Stimulated activated CD4-positive, alpha-beta T cell treated with anti-CD3 and anti-CD28 coated beads, Interleukin-1b, Interleukin-23, amount 100 ng/mL, for 4 hours (primary cell): ENCODE measurements at places on chromosomes 2 and 18.

GRCh38 chr2:218320704-218321336, 28.5 kb upstream of the TMBIM1 start:
- no peak for DNase-seq

DNA sequence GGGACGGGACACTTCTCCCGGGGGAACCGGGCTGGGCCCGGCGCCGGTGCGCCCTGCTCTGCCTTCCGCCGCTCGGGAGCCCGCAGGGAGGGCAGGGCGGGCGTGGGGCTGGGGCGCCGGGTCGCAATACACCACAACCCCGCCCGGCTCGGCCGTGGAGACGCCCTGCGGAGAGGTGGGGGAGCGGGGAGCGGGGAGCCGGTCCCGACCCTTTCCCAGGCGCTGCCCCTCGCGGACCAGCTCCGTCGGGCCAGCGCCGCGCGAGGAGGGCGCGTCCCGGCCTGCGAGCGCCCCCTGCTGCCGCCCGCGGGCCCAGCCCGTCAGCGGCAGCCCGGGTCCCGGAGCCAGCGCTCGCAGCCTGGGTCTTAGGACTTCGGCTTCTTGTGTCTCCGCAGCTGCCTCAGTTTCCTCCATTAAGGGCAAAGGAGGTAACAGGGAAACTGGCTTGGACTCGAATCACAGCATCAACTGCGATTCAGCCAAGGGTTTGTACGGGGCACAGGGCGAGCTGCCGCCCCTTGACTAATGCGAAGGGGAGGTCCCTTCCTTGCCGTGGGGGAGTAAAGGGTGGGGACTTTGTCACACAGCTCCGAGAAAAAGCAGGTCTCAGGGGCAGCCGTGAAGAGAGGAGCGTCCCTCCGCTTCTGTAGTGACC, 635 bp upstream of the ADRA2B start:
- DNase-seq = peak; percentile 66

GRCh38 chr2:105177536-105178254, 63.8 kb upstream of the GPR45 start:
- no peak for DNase-seq

DNA sequence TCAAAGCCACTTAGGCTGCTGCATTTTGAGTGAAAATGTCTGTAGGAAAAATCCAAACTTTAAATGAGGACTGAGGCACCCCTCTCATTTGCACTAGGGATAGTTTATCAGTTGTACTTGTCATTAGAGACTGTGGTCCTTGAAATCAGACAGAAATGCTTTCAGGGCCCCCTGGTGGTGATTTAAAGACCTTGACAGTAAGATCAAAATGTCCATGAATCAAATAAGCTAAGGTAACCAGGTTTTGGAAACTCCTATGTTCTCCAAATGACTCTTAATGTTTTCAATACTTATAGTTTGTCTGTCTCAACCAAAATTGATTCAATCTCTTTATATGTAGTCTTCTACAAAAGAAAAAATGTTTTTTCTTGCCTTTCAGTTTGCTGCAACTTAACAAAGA, 28.8 kb upstream of the DDX18 start:
- peak; percentile 10 for DNase-seq

DNA sequence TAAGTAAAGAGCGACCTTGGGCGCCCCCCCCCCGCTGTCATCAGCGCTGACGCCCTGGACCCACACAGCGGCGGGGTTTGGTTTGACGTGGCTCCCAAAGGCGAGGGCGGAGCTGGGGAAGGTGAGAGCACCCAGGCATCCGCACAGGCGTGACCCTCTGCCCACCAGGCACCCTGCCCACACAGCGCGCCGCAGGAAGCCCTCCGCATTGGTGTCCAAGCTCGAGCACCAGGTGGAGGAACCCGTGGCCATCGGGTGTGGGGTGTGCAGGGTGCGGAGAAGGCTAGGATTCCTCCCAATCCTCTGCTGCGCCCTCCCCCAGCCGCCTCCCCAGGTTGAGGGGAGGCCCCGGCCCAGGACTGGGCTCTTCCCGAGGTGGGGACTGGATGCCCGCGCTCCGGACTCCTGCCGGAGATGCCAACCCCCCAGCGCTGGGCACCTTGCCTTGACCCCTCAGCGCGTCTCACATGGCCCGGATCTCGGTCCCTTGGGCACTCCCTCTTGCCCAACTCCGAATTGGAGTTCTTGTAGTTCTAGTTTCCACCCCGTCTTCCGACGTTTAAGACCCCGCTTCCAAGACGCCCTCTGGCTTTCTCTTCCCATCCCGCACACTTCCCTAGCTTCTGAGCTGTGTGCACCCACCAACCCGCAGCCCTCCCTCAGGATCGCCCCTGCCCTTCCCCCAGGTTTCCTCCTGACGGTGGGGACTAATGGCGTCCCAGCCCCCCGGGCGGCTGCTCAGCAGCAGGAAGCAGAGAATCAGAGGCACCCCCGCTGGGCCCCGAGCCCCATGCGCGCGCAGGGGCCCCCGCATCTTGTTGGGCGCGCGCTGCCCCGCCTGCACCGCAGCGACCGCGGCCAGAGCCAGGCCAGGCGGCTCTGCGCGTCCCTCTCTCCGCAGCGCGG, 25.9 kb upstream of the RESP18 start:
- no peak for DNase-seq

DNA sequence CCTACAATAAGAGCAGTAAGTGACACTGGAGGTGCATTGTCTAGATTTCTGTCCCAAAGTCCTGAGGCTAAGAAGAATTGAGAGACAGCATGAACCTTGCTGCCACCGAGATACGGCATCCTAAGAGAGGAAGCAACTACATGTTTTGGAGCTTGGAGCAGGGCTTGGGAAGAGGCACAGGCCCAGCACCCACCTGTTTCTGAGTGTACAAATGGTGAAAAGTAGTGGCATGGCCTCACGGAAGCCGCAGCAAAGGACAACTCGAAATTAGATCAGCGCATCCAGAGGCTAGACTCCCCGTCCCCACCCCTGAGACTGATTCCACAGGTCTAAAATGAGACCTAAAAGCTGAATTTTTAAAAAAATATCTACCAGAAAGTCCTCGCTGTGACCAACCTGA, 127.5 kb downstream of the PTGR3 start:
- no peak for DNase-seq

GRCh38 chr2:36564377-36564930, 33.5 kb downstream of the FEZ2 start:
- no peak for DNase-seq

DNA sequence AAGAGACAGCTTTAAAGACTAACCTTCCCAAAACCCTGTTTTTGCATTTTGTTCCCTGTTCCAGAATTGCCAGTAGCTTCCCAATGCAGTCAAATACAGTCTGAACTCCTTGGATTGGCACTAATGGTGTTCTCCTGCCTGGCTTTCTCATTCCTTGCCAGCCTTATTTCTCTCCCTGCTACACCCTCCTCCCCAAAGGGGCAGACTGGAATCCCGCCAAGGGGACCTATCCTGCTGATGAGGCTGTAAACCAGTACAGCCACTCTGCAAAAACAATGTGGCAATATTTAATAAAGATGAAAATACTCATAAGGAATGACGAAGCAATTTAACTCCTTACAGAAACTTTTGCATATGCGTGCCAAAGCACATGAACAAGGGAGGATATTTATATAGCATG, 4.5 kb upstream of the SLC4A5 start:
- no peak for DNase-seq

GRCh38 chr18:34224423-34225217, at the start of gene NOL4:
NOL4 (minus strand) TSS chr18:34224913; CDS start chr18:34223253, 1,660 bp downstream.
- DNase-seq = no peak

DNA sequence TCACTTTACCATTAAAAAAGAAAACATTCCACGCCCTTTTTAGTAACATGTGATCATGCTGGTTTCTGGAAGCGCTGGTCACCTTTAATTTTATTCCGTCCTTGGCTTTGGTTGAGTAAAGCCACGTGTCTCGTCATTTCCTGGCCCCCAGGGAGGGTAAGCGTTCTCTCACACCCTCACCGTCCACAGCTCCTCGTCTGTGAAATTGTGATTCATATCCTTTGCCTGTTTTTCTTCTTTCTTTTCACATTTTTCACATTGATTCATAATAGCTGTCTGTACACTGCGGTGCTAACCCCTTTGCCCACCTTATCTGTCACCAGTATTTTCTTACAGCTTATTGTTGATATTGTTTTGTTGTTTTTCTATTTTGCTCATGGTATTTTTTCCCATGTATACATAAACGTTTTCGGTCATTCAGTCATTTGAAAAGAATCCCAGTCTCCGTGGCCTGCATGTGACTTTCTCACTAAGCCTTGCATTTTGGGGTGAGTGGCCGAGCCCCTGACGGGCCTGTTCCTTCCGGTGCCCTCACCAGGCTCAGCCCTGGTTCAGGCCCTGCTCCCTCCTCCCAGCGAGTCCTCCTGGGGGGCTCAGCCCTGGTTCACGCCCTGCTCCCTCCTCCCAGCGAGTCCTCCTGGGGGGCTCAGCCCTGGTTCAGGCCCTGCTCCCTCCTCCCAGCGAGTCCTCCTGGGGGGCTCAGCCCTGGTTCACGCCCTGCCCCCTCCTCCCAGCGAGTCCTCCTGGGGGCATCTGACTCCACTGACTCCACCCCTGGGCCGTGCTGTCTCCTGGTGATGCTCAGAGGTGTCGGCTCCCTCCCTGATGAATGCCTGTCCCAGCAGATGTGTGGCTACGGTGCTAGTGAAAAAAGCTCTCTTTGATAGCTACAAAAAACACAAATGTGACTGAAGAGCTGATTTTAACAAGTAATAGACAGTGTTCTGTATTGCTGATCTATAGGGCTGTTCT, 249.7 kb upstream of the PXDN start:
- no peak for DNase-seq

GRCh38 chr2:180516232-180516631, 464.2 kb upstream of the UBE2E3 start:
- DNase-seq = no peak

DNA sequence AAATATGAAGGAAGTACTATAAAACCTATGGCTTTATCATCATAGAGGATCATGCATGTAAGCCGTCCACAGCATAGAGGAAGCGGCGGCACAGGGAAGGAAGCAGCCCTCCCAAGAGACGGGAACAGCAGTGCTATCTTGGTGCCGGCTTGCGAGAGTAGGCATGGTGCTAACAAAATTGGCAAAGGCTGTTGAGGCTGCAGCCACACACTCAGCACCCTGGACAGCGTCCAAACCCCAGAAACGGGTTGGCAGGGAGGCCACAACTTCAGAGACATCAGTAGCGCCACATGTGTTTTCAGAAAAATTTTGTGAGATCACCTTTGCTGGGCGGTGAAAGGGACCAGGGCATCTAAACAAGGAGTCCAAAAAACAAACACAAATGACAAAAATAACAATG, 37.7 kb downstream of the NETO1 start:
- no peak for DNase-seq

- DNase-seq = no peak
These were observed 42.2 kb downstream of the THNSL2 start for GRCh38 chr2:88212251-88212790.

DNA sequence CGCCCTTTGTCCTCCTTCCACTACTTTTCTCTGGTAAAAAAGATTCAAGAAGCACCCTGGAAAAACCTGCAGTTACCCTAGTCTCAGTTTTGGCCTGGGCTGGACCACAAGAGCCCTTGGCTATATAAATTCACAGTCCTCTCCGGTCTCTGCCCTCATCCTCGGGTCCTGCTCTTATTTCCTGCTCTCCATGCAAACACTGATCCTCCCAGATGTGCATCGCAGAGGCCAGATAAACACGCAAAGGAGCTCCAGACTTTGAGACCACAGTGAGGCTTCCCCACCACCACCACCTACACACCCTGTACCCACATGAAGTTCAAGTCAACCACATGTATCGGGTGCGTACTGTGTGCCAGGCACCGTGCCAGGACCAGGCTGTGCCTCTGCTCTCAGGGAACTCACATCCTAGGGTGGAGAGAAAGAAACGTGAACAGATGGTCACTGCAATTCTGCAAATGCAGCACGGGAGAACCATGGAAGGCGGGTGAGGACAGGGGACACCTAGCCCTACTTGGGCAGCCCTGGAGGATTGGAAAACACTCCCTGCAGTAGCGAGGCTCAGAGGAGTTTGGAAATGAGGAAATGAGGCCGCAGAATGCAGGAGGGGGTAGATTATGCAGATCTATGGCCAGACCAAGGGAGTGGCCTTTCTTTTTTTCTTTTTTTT, 7.4 kb downstream of the CTDSP1 start:
- no peak for DNase-seq

GRCh38 chr18:6493194-6493593, 78.5 kb upstream of the L3MBTL4 start:
- DNase-seq = no peak

- peak; percentile 54 for DNase-seq
These were observed 67.4 kb downstream of the STEAP3 start for GRCh38 chr2:119290859-119291587.

DNA sequence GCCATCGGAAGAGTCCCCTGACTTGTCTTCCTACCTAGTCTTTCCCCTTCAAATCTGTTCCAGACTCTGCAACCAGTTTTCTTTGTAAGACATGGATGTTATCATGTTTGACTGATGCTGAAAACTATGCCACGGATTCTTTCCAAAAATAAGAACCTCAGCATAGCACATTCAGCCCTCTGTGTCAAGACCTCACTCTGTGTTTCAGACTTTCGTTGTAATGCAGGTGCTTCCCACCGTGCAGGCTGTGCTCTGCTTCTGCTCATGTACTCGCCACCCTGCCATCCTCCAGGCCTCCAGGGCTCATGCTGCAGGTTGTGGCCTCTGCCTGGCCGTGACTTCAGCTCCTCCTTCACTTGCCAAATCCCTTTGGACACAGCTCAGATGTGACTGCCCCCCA, 347.0 kb upstream of the RAB12 start:
- DNase-seq = no peak

DNA sequence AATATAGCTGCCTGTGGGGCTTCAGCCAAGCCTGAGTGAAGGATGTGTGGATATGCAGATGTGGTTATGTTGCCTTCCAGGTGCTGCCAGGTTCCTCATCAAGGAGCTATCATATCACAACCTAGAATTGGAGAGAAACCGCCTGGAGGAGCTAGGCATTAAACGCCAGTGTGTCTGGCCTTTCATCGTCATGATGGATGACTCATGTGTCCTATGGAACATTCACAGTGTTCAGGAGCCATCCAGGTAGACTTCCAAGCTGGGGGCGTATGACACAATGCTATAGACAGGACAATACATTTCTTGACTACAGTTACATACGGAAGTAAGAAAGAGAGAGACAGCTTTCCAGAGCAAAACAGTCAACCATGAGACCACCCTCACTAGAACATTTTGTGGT, 86.8 kb downstream of the ESCO1 start:
- DNase-seq = no peak

DNA sequence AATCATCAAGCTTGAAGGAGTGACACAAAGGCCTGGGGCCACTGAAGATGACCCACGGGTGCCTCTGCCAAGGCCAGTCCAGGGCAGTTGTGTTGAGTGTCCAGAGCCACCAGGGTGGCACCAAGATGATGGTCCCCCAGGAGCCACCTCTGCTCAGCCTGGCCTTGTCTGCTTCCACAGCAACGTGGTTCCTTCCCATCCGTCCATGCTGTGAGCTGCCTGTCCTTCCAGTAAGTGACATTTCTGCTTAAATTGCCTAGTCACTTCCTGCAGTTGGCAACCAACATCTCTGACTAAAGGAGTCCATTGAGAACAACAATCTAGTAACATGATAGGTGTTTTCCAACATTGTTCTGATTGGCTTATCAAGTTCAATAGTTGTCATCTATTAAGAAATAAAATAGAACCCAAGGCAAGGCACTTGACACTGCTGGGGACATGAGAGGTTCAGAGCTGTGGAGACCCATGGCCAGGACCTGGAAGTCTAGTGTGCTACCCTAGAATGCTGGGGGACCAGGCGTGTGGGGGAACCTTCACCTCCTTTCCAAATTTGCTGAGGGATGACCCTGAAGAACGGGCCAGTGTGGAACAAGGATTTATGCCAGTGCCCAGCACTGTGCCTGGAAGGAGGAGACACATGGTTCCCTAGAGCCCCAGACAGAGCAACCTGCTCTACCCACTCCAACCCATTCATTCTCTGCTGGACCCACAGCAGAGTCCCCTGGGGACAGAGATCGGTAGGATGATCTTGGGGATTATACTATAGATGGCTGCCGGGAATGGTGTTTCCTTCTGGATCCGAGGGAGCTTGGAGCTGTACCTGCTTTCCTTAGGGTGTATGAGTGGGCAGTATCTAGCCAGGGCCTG, 98.9 kb upstream of the EPC2 start:
- DNase-seq = no peak
